ENCODE measurements at places on chromosomes 3 and 15. TPM values are rescaled to one million over a fixed set of nuclear protein-coding genes. Genes with fewer than 3 reads are reported as not detected.

GRCh38 chr3:116000311-116000710, 377.0 kb downstream of the GAP43 start:
- no peak for DNase-seq

The PEX5L gene
- polyA plus RNA-seq: 0.58 TPM

The RAD51 gene
- polyA plus RNA-seq: 16.9 TPM

DNA sequence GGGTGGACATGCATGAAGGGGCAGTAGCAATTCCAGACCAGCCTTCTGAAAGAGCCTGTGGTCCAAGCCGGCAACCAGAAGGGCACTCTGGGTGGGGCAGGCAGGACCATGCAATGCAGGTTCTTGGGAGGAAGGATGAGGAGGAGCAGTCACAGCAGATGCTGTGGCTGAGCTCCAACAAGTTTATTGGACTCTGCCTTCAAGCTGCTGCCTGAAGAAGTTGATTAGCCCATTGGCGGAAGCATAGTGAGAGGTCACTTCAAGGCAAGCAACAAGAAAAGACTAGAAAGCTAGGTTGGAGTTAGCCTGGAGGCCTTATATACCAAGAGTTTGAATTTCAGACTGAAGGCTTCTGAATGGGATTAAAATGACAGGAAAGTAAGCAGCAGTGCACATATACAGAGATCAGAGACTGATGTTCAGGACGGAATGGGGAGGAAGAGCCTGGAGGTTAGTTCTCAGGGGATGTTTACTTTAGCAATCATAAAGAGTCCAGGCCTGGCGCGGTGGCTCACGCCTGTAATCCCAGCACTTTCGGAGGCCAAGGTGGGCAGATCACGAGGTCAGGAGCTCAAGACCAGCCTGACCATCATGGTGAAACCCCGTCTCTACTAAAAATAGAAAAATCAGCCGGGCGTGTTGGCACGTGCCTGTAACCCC, 39.9 kb downstream of the SFMBT1 start:
- no peak for DNase-seq
